ENCODE measurements at places on chromosomes 6 and 20.

DNA sequence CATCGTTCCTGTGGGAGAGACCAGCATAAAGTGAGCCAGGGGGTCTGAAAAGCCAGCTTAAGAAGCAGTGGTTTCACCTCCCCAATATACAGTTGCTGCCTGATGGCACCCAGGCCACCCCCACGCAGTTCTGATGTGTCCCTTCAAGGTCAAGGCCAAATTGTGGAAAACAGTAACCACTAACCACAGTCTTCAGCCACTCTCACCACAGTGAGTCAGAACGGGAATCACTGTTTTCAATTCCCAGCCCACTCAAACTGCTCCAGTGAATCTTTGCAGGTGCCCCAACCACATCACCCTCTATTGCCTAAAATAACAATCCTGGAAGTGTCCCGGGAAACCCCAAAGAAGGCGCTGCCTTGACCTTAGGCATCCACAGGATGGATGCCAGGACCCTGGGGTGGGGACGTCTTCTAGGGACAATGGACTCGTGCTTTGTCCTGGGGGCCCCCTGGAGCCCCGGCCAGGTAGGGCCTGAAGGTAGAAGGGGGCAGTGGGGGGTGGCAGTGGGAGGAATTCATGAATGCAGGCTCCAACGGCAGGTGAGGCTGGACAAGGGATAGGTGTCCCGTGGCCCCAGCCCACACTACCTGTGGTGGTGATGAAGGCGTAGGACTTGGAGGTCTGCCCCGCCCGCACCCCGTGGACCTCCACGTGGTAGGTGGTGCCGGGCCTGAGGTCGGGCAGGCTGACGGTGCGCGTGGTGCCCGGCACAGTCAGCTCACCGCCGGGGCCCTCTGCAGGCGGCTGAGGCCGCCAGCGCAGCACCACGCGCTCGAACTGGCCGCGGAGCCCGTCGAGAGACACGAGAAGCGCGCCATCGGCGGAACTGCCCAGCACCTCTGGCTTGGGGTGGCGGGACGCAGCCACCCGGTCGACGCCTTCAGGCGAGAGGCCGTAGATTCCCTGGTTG is 22.2 kb downstream of the TNXB start:
- no peak for DNase-seq

DNA sequence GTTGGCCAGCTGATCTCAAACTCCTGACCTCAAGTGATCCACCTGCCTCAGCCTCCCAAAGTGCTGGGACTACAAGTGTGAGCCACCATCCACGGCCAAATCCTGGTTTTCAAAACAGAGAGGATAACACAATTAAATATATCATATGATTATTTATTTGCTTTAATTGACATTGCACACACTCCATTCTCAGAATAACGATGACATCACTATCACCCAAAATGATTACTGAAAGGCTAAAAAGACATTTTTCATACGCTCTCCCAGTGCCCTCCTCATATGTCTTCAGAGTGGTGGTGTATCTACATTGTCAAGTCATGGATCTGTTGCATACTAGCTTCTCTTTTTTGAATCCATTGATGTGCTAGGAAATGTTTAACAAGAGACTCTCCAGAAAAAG is 18.5 kb upstream of the CEP43 start:
- no peak for DNase-seq

DNA sequence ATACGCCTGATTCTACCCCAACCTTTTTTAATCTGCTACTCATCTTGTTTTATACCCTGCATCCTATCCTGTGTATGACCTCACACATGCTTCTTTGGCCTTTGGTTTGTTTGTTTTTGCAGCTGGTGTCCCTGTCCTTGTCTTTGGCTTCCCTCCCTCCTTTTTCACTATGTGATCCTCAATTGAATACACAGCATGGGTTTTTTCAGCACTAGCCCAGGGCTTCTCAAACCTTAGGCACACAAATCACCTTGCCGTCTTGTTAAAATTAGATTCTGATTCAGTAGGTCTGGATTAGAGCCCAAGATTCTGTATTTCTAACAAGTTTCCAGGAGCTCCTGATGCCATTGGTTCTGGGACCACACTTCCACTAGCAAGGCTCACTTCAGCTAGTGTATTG is 321.5 kb upstream of the MAN1A1 start:
- no peak for DNase-seq

DNA sequence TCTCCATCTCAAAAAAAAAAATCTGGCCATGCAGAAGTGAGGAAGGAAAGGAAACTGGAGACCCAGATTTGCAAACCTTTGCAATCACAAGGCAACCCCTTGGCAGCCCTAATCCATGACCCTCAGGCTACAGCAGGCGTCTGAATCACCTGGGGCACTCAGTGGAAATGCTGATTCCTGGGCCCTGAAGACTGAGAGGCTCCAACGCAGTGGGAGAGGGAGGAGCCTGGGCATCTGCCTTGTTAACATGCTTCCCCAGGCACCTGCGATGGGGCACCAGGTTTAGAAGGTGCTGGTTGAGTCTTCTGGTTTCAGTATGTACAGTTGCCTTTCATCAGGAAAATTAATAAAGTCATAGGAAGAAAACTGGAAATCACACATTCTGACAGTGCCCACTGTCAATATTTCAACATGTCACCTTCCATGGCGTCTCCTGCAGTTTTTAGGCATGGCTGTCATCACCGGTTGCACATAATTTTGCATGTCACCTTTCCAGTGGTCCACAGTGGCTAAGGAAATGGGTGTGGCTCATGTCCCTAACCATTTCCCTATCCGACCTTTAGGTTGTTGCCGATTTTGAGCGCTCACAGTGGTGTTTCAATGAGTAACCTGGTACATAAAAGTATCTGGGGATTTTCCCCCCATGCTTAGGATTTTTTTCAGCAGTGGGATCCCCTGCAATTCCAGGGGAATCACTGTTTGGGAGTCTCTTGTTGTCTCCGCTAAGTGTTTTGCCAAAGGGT is 56.9 kb downstream of the PREX1 start:
- no peak for DNase-seq

GRCh38 chr20:2755451-2756055 is 44.9 kb downstream of the CPXM1 start:
- peak; percentile 44 for DNase-seq

DNA sequence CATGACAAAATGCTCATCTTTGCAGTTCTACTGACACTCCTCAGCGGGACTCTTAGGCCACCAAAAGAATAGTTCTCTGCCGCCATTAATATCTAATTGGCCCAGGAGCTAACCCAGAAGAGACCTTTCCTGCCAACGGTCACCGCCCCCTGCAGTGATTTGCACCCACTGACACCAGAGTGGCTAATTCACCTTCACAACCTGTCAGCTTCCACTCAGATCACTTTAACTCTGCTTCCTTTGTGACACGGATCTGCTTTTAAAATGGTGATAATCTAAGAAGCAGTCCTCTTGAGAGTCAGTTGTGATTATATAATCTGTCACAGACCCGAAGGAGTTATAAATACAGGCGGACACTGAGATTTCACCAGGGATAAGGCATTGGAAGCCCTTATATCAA is 172.8 kb downstream of the FRK start:
- no peak for DNase-seq

- DNase-seq = no peak
Measured at GRCh38 chr6:134995536-134995935, 45.6 kb upstream of the ALDH8A1 start.

DNA sequence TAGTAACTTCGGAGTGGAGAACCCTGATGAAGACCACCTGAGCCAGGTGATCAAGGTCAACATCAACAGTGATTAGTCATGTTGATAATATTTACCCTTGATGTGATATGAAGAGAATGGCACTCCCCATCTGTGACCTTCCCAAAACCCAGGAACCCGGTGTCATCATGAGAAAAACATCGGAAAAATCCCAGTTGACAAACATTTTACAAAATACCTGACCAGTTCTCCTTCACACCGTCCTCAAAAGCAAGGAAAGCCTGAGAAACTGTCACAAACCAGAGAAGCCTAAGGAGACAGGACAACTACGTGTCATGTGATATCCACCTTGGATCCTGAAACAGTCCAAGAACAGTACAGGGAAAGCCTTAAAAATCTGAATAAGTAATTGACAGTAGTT is 197.3 kb downstream of the ZMYND8 start:
- no peak for DNase-seq

- DNase-seq = no peak
Measured at GRCh38 chr20:59958626-59959025, 403 bp downstream of the CDH26 start.

All from sigmoid colon (tissue), 7 donors.